ENCODE measurements at places on chromosomes 4 and X.
A peak's percentile ranks its signal among the peaks of the same experiment; 100 is the strongest.

- no peak for DNase-seq
Observed at GRCh38 chrX:51641421-51642021, 22.8 kb upstream of the CENPVL3 start.

- DNase-seq, result no peak
Observed at GRCh38 chrX:102832661-102833060, 104.4 kb upstream of the RAB40AL start.

- DNase-seq, result no peak
Observed at GRCh38 chr4:153296040-153296823, 48.3 kb upstream of the MND1 start.

GRCh38 chr4:47534772-47535171 lies 49.7 kb downstream of the ATP10D start:
- DNase-seq, result no peak

DNA sequence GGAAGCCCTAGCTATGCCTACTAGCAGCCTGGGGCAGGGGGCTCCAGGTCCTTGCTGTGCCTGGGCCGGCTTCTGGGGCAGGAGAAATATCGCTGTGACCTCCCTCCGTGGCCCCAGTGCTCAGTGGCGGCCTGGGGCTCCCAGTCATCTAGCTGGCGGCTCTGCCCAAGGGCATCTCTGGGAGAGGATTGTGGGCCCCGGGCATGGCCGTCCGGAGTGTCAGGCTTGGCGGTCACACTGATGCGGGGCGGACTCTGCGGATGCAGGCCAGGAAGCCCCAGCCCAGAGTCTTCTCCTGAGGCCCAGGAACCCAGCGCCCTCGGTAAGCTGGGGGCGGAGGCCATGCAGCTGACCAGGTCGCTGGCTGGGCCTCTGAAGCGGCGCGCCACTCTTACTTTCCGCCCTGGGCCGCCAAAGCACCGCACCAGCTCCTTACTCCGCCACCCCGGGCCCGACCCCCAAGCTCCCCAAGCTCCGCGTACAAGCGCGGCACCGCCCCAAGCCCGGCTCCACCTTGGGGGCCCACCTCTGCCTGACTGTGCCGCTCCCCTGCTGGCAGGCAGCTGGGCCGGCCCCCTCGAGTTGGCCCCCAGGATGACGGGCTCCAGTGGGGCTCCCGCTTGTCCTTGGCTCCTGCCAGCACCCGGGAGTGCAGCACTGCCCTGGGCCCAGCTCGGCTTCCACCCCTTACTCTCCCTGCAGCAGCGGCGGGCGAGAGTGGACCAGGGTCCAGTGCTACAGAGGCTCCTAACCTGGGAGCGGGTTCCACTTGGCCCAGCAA lies 720.0 kb downstream of the PCDH18 start:
- no peak for DNase-seq

DNA sequence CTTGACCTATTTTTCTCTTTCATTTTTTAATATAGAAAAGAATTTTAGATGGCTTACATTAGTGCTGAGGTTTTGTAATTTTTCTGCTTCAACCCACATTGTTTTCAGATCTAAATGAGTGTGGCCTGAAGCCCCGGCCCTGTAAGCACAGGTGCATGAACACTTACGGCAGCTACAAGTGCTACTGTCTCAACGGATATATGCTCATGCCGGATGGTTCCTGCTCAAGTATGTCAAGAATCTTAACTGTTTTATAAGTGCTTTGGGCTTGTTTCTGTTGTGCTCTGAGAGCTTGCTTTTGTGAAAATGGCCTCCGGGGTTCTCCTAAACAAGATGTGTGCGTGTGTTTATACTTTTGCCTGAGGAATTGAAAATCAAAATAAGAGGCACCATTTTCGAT lies 41.6 kb downstream of the NPNT start:
- DNase-seq, result no peak

GRCh38 chr4:71009086-71009485 lies 15.6 kb downstream of the DCK start:
- no peak for DNase-seq

GRCh38 chrX:39398963-39399261 lies 597.7 kb downstream of the MID1IP1 start:
- no peak for DNase-seq

- no peak for DNase-seq
Observed at GRCh38 chr4:37837446-37837845, 11.0 kb downstream of the PGM2 start.

DNA sequence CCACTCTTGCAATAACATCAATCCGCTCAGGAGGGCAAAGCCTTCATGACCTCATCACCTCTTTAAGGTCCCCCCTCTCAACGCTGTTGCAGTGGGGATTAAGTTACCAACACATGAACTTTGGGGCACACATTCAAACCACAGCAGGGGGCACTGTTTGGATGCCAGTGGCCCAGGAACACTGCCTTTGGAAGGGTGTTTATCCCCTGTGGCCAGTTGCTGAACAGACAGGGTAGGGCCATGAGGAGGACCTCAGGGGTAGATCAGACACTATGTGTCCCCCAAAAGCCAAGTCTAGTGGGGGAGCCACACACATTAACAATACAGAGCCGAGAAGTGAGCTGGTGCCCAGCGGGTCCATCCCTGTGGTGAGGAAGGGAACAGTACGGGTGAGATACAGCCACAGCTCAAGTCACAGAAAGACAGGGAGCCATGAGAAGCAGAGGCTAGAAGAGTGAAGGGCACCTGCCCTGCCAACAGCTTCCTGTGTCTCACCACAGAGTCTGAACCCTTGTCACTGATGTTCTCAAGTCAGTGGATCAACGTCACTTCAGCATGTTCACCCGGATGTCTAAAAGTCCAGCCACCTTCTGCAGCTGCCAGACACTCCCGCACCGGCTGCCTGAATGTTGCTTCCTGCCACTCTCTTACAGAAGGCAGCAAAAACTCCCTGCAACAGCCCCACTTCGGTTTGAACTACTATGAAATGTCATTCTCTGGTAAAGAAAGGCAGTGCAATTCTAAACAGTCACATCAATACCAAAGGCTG lies 19.9 kb upstream of the MXD4 start:
- DNase-seq, result peak; percentile 61

DNA sequence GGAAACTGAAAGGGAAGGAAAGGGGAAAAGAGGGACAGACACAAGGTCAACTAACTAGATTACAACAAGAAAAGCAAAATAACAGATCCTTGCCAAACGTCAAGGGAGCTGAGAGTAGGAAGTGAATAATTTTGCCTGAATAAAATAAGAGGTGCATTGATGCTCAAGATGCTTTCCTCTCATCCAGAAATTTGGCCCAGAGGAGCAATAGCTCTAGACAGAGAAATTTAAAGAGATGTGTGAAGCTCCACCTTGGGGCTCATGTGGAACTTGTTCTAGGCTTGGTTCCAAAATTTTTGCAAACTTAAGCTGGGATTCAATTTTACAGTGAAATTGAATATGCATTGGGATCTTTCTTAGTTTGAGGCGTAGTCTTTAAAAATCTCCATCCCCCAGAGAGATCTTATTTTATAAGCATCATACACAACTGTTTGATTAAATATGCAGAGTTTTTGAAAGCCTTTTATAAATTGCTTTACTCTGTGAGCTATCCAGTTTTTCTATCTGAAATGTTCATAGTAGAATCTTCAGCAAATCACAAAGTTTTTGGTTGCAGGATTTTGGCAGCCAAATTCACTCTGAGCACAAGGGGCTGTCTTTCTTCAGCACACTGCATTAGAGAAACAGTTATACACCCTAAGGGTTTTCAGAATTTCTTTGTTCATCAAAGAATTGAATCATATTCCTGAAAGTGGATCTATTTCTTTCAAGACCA lies 1159.5 kb downstream of the ADGRL3 start:
- DNase-seq, result no peak

DNA sequence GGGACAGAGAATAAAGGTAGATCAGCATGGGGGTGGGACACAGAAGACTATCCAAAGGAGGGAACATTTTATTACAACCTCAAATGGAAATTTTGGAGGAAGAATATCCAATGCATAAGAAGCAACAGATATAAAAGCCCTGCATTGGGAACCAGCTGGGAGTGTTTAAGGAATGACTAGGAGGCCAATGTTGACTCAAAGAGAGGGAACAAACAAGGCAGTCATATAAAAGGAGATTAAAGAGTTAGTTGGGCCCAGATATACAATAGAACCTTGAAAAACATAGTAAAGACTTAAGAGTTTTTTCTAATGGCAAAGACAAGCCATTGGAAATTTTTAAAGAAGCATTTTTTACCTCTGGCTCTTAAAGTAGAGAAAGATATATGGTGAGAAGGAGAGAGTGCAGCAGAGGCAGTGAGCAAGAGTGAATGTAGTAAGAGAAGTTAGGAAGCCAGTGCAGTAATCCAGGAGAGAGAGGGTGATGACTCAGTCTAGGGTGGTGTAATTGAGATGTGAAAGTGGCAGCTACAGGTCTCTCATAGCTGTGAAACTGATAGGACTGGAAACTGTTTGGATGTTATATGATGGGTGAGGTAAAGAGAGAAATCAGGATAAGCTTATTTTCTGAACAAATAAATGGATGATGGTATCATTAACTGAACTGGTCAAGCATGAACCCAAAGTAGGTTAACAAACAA lies 182.2 kb upstream of the ATOH1 start:
- DNase-seq, result no peak

DNA sequence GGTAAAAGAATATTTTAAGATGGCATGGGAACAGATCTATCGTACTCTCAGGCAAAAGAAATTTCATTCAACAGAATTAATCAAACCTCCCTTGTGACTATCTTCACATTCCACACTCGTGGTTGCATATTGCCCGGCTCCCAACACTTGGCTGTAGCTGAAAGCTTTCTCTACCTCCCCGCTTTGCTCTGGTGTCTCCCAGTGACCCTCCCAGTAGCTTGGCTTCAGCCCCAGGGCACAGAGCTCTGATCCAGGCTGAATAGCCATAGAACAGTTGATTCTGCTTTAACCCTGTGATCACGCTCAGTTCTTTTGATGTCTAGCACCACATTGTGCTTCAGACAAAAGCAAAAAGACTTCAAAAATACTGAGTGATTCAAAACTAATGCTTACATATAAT lies 24.6 kb downstream of the SLC7A11 start:
- DNase-seq, result no peak

DNA sequence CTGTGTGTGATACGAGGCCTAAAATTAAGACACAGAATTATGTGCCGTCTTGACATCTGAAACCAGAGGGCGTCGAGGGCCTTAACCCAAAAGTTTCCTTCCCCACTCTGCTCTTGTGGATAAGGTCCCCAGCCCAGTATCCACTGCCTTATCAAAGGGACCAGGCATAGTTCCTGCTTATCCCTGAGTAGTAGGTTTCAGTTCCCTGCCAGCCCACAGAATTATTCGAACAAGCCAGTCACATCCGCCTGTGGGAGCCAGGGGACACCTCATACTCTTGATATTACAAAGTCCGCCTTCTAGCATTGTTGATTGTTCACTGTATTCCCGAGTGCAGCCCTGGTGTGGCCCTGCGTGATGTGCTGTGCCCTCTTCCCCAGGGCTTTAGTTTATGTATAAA lies 5.4 kb upstream of the MMRN1 start:
- DNase-seq, result no peak
